ENCODE measurements at places on chromosomes 6 and 20.

DNA sequence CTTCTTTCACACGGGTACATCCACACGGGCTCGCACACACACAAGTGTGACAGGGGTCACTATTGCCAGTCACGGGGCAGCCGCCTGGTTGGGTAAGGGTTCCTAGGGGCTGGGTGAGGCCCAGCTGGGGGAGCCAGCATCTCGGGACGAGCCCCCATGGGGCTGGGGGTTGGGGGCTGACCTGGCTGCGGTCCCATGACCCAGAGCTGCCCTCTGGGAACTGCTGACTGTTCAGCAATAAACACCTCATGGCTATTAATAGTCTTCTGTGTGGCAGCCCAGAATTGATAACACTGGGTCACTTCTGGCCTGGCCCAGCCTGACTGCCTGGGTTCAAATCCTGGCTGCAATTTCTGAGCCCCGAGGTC, 23.8 kb downstream of the VEGFA start:
- no peak for DNase-seq
- H3K36me3 ChIP-seq = no peaks in the 10 kb centered on the region
- no peak overlapping the region for H3K27ac ChIP-seq
- H3K4me3 ChIP-seq = no peak overlapping the region
- H3K27me3 ChIP-seq = peaks cover 4% of the 10 kb centered on the region
- H3K4me1 ChIP-seq = peaks cover 9% of the 10 kb centered on the region

DNA sequence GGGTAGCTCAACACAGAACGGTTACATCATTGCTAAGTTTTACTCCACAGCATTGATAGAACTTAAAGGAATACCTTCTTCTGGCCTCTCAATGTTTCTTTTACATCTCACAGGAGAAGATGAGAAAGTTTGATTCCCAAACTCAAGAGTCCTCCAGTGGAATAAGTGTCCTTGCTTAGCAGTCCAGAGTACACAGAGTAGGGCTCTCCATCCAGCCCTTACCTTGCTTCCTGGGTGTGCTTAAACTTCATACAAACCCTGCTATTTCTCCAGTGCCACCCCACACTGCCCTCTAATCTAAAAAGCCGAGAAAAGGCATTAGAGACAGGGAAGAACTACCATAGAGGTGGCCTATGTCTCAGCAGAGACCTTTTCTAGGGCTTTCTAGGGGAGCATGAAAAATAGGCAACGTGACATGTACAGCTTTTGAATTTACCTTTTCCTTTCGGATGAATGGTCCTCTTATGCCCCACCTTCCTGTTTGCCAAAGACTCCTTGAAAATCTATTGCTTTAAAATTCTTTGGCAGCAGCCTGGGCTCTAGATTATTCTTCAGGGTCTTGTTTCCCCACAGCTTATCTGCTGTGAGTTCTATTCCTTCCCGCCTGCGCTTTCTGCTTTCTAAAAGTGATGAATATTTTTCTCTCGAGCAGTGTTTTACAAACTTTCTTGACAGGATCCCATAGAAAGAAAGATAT, 12.1 kb downstream of the ADGRF1 start:
- peaks cover 44% of the 10 kb centered on the region for H3K27me3 ChIP-seq
- H3K4me1 ChIP-seq = peaks cover 10% of the 10 kb centered on the region
- no peak for DNase-seq
- no peak overlapping the region for H3K27ac ChIP-seq
- H3K36me3 ChIP-seq = no peaks in the 10 kb centered on the region

DNA sequence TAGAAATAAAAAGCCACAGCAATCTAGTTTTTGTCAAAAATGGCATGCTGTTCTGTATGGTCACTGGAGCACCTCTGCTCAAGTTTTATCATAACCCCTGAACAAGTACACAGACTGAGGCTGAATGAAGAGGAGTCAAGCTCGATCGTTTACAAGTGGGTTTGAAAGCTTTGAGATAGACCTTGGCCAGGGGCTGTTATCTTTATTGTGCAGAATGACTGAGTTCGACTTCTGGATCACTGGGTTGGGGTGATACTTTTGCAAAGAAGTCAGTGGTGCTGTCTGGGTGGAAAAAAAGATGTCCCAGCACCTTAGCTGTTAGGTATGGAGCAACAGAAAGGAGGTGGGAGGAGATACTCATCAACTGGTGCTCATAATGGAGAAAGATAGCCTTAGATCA, 446.0 kb downstream of the HACE1 start:
- H3K4me3 ChIP-seq = no peak overlapping the region
- no peak for DNase-seq
- H3K4me1 ChIP-seq = no peaks in the 10 kb centered on the region
- no peak overlapping the region for H3K27ac ChIP-seq
- no peaks in the 10 kb centered on the region for H3K27me3 ChIP-seq
- no peaks in the 10 kb centered on the region for H3K36me3 ChIP-seq

DNA sequence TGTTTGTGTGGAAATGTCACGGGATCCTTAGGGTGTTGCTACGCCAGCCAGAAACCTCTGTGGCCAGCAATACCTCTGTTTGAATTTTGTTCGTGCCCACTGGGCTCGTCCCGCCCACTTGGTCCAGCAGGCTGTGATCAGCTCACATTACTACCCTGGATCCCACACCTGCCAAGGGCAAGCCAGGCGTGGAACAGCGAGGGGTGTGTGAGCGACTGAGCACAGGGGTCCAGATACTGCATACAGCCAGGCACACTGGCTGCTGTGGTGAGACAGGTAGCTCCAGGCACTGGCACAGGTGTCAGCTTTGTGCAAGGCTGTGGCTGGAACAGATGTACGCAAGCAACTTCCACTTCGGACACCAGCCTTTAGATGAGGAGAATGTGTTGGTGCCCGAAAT, 718.9 kb downstream of the EPHA7 start:
- H3K27ac ChIP-seq = no peak overlapping the region
- no peaks in the 10 kb centered on the region for H3K4me1 ChIP-seq
- DNase-seq = no peak
- H3K27me3 ChIP-seq = no peaks in the 10 kb centered on the region
- no peak overlapping the region for H3K4me3 ChIP-seq
- no peaks in the 10 kb centered on the region for H3K36me3 ChIP-seq

DNA sequence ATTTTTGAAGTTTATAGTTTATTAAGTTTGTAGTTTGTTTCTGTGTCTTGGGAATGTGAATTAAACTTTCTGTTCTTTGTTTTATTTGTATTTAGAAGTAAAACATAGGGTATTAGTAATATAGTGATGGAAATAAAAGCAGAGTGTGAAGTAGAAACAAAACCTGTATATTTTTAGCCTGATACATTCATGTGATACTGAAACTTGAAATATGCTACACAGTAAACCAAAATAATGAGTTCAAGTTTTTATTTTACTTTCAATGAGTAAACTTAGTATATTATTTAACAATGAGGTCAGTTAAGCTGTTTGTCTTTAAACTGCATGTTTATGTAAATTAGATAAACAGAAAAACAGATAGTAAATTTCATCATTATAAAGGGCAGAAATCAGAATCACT, 1592.6 kb downstream of the GRIK2 start:
- no peak overlapping the region for H3K27ac ChIP-seq
- H3K27me3 ChIP-seq = no peaks in the 10 kb centered on the region
- no peak overlapping the region for H3K4me3 ChIP-seq
- no peaks in the 10 kb centered on the region for H3K4me1 ChIP-seq
- DNase-seq = no peak
- H3K36me3 ChIP-seq = no peaks in the 10 kb centered on the region

Measured in osteocyte (in vitro differentiated cells).